ENCODE measurements at places on chromosomes 16 and 17.

DNA sequence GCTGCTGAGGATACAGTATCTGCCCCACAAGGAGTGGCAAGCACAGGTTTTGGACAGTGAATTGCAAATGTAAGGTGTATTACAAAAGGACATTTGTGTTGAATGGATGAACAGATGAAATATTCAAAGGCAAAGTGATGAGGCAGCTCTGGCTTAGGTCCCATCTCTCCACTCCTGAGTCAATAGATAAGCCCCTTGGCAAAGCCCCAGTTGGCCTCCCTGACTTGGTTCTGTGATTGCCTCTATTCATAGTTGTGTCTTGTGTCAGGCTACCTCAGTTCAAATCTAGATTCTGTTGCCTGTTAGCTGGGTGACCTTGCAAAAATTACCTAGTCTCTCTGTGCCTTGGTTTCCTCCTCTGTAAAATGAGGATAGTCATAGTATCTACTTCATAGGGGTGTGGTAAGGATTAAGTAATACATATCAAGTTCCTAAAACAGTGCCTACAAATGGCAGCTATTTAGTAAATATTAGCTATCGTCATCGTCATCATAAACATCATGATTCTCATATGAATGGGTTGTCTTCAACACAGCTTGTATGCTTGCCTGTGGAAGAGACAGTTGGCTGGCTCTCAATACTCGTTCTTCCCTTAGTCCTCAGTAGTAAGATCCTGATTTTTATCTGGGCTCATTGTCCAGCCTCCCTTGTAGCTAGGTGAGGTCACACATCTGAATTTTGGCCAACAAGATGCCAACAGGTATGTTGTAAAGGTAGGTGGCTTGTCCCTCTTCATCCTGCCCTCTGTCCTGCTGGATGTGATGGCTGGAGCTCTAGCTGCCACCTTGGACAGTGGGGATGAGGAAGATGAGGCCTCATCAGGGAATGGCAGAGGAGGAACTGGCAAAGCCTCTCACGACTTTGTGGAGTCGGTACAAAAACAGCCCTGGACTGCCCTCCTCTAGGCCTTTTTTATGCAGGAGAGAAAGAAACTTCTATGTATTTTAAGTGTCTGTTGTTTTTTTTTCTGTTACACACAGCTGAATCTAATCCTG is 2.1 kb upstream of the MFAP4 start:
- DNase-seq, result no peak

DNA sequence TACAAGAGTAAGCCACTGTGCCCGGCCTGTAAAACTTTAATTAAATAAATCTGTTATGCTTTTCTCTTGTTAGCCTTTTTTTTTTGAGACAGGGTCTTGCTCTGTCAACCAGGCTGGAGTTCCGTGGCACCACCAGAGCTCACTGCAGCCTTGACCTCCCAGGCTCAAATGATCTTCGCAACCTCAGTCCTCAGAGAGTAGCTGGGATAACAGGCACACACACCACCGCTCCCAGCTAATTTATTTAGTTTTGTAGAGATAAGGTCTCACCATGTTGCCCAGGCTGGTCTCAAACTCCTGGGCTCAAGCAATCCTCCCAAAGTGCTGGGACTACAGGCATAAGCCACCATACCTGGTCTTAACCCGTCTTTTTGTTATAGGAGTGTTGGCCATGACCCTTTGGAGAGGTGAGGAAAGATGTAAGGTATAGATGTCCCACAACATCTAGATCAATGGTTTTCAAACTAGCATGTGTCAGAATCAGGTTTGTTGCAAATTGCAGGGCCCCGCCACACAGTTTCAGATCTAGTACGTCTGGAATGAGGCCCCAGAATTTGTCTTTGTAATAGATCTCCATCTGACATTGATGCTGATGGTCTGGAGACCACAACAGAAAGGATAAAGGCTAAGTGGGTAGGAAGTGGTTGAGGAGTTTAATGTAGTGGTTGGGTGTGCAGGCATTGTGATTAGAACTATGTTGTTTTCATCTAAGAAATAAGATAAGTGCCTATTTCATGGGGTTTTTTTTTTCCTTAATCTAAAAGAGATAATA is 4.3 kb upstream of the GGA2 start:
- no peak for DNase-seq

- DNase-seq, result no peak
Measured at GRCh38 chr17:79789943-79790804, 6.7 kb downstream of the CBX8 start.

GRCh38 chr17:949623-950303 is 29.8 kb downstream of the NXN start:
- DNase-seq, result no peak

DNA sequence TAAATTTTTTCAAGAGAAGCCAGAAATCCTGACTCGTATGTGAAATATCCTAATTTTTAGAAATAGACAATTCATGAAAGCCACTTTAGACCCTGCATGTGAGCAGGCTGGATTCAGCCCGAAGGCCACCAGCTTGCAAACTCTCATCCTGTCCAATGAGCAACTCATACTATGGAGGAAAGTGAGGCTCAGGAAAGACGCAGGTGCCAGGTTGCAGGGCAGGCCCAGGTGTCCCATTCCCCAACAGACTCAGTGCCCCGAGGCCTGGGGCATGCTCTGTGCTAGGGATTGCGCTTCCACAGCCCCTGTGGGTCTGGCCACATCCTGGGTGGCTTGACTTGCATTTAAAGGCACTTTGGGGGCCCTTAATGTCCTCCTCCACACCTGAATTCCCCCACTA is 16.7 kb upstream of the RASD1 start:
- DNase-seq, result no peak

DNA sequence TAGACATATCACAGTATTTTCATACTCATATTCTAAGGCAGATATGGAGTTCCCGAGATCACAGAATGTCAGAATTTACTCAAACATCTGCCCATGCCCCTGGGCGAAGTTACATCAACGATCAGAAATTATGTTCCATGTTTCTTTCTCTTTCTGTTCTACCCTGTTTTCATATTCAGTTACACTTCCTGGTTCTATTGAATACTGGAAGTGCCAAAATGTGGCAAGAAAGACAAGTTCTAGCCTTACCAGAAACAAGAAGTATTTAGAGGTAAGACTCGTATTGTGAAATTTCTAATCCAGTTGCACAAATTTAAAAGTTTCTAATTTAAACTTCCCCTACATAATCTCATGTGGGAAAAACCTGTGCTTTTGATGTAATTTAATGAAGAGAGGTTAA is 36.1 kb downstream of the KCNJ2 start:
- no peak for DNase-seq

DNA sequence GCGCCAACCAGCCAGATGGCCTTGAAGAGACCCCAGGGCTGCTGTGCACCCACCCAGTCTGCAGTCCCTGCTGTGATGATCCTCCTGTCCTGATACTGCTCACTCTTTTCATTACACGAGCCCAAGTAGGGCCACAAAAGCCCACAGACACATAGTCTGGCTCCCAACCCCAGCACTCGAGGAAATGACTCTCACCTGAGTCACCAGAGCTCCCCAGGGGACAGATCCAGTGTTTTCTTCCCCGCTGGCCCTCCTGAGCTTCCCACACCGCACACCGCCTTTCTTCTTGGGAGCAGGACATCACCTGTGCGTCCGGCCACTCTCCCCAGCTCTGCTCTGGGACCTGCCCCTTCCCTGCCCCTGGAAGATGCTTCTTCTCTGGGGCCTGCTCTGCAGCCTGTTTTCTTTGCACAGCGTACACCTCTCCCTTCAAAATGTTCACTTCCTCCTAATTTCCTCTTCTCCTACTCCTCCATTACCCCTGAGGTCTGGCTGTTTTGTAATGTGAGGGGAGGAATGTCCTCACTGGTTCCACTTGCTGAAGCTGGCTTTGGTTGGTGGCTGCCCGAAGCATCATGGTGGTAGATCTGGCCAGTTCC is 2.0 kb upstream of the SCN4A start:
- DNase-seq, result no peak

Data from SJSA1 (cell line).